Vagina (tissue), 2 donors: ENCODE measurements at places on chromosomes 16 and 17.

DNA sequence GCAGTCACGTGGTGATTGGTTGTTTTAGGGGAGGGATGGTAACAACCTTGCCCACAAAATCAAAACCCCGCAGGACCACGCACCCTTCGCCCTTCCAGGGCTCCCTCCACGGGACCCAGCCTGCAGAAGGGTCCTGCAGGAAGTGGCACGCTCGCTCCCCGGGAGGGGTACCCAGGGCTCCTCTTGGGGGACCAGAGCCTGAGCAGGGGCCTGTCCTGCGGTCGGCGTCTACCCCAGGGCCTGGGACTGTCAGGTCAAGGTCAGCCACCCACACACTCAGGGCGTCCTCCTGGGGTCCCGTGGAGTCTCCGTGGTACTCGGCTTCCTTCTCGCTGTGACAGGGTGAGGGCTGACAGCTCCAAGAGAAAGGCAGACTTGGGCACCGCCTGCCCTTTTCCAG is 33.9 kb downstream of the ZNF469 start:
- DNase-seq = no peak

GRCh38 chr16:82425661-82426060 is 201.1 kb upstream of the CDH13 start:
- DNase-seq = no peak

DNA sequence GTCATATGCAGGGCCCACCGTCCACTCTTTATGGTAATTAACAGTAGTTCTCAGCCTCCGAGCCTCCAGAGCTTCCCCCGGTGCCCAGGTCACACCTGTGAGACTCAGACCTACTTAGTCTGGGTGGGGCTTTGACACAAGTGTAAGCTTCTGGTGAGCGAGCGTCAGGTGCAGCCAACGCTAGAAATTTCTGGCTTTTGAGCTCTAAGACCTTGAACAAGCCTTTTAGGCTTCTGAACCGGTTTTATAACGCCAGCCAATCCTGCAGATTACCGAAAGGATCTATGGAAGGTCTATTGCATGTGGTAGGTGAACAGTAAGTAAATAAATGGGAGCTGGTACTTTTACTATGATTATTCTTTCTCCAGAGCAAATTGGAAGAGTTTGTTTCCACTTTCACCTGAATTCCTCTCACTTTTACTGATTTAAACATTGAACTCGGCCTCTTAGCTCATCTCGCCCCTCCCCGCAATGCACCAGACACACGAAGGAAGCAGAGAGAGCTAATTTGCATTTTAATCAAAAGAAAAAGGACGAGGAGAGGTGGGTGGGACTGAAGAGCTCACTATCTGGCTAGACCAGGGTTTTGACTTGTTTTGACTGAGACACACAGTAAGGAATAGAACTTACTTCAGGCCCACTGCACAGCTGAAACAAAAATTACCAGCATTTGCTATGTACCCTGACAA is 47.1 kb downstream of the ABAT start:
- DNase-seq = no peak

DNA sequence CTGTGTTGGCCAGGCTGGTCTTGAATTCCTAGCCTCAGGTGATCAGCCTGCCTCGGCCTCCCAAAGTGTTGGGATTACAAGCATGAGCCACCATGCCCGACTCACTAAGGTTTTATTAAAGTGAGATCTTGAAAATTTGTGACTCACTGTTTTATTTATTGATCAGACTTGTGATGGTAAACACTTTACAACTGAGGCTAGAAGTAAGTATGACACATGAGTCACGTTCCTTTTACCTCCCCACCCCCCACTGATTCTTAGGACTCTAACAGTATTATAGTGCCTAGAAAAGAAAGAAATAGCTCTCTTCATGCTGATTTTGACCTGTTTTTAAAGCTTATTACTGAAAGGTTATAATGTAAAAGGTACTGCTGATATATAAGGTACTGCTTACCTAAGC is 160.6 kb downstream of the TANC2 start:
- no peak for DNase-seq

DNA sequence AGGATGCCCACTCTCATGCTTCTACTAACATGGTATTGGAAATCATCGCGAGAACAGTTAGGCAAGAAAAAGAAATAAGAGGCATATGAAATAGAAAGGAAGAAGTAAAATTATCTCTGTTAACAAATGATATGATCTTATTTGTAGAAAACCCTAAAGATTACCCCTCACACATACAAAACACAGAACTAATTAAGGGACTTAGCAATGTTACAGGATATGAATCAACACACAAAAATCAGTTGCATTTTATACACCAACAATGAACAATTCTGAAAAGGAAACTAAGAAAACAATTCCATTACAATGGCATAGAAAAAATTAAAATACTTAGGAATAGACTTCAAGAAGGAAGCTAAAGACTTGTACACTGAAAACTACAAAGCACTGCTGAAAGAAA is 2.7 kb upstream of the CAPNS2 start:
- no peak for DNase-seq

GRCh38 chr17:37743612-37743874 is 1.3 kb downstream of the HNF1B start:
- DNase-seq = no peak

DNA sequence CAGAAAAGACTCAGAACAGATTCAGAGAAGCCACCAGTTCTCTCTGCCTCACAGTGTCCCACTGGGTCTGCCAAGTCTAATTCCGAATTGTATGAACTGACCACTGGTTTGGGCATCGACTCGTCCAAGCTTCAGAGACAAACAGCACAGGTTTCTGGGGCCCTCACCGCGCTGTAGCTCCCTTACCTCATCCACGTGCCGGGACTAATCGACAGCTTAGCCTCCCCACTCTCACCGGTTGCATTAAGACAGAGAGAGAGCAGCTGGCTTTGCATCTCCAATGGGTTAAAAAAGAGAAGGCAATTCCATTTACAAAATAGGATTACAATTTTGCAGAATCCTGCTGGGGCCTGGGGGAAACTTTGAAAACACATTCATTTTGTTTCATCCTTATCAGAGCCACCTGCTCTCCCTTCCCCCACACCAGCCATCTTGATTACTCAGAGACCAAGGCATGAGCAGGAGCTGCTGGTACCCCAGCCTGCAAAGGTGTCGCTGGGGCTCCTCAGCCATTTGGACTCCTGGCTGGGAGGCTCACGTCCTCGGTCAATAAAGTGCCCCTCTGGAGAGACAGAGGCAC is 95.3 kb upstream of the RPL38 start:
- DNase-seq = no peak

- no peak for DNase-seq
Observed at GRCh38 chr17:19302791-19303331, 59.7 kb downstream of the B9D1 start.

DNA sequence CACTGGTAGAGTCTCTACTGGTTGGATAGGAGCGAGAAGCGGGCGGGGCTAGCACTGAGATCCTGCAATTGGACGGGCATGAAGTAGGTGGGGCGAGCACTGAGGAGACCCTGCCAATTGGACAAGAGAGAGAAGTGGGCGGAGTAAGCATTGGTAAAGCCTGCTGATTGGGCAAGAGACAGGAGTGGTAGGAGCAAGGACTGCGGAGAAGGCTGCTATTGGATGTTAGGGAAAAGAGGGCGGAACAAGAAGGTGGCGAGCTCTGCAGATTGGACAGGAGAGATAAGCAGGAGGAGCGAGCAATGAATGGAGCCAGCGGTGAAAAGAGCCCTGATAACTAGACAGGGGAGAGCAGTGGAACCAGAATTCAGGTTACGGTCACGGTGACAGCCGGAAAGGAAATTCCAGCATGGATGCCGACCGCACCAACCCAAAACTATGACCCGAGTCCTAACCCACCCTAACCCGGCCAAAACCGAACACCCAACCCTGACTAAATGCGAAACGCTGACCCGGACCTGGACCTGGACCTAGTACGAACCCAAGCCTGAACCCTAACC is 4.8 kb downstream of the SCGB1C2 start:
- no peak for DNase-seq

- no peak for DNase-seq
Observed at GRCh38 chr16:72189865-72190371, 18.0 kb upstream of the PMFBP1 start.
